ENCODE measurements at places on chromosomes 1 and 21.

DNA sequence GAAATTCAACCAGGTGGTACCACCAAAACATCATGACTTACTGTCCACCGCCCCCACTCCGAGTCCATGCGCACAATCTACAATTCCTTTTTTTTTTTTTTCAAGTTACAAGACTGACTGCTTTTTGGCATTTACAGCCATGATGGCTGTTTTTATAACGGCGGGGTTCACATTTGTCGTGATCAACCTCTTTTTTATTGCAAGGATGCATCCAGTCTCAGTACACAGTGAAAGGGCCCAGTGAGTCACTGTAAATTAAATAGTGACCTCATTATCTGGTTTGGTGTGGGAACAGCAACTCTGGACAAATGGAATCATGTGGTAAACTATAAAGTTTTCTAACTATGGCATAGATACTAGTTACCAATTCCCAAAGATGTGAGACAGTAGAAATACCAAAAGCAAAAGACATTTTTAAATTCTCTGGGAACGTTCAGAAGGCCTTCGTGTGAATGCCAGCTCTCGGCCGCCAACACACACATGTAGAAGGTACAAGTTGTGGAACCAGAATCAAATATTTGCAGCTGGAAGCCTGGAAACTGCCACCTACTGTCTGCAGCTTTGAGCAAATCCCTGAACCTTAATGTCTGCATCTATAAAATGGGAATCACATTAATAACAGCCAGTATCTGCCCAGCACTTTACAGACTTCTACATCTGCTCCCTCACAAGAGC is 4.9 kb downstream of the GLIS1 start:
- no peak for DNase-seq

GRCh38 chr1:16324456-16324890 is 27.8 kb downstream of the FBXO42 start:
- DNase-seq: no peak

DNA sequence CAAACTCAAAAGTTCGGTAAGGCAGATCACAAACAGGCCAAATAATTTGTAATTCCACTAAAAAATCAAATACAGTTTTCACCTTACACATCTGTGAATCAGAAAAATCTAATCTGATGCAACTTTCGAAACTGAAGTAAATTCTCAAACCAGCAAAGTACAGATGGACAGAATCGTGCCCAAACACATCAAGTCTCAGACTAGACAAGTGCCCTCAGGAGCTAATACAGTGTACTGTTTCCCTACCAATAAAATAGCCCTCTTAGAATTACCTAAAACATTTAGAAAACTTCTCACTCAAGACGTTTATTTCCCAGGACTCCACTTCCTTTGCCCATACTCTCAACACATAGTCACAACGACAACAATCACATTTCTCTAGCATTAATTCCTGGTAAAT is 134.2 kb downstream of the SMYD2 start:
- DNase-seq: no peak

DNA sequence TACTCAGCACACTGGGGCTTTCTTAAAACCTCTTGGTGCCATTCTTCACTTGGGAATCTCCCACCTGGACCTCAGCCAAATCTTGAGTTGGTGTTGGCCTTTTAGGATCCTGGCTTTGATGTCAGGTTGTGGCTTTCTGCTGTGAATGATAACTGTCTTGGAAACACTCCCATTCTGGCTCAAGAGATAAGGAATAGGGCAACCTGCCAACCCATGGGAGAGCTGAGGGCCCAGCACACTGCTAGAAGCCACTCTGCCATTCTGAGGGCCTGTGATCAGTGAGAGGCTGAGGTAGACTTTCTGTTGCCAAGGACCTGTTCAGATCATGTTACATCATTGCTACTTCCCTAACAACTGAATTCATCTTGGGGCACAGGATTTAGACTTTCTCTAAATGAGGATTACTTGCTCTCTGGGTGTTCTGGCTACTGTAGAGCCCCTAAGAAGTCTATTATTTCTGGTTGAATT is 45.8 kb downstream of the TTC39A start:
- DNase-seq: no peak

- no peak for DNase-seq
Measured at GRCh38 chr21:42109873-42110525, 38.9 kb downstream of the UMODL1 start.

DNA sequence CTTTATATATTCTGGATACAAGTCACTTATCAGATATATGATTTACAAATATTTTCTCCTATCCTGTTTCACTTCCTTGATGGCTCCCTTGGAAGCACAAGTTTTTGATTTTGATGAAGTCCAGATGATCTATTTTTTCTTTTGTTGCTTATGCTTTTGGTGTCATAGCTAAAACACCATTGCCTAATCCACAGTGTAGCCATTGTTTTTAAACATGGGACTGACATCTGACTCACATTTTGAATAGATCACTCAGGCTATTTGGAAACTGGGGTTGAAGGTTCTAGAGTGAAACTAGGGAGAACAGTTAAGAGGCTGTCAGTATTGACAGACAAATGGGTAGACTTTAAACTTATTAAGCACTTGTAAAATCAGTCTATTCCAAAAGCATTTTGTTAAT is 16.6 kb downstream of the AK4 start:
- no peak for DNase-seq

- DNase-seq: no peak
Measured at GRCh38 chr21:39111931-39112550, 71.2 kb downstream of the PSMG1 start.

DNA sequence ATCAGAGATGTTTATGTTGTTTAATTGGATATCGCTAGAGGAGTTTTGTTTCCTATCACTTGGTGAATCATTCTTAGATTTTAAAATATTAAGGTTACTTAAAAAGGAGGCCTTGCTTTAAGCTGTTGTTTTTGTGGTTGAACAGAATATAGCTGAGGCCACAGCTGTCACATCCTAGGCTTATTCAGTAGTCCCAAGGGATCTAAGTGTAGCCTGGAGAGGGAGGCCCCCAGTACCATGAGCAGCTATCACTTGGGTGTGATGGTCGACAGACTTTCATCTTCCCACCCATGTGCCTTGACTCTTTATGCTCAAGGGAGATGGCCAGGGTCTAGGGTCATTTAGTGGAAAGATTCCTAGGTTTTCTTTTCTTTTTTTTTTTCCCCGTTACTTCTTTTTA is 278.7 kb downstream of the HHAT start:
- no peak for DNase-seq

- no peak for DNase-seq
Measured at GRCh38 chr1:48061162-48062136, 64.3 kb upstream of the TRABD2B start.

DNA sequence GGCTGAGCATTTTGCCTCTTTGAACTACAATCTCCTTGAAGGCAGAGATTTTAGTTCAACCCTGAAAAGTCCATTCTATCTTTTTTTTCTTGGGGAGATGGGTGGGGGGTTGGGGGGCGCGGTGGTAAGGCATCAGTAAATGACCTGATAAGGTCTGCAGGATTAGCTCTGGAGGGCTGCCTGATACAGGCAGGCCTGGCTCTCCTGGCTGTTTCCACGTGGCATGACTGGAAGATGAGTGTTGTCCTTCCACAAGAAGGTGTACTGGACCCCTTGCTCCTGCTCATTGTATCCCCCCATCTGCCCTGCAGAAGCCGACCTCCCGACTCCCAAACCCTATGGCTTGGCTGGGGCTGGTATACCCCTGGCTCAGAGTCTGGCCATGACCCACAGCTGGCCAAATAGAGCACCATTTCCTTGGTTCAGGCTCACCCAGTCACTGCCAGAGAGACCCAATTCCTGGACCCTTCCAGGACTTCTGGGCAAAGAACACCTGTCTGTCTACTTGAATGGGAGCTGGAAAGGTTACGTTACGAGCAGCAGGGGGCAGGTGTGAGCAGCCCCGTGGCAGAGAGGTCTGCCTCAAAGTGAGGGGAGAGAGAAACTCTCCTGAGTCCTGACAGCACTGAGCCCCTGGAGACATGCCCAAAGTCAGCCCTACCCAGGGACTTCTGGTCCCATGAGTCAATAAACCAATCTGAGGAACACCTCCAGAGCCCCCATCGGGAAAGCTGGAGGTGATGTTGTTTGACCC is 17.0 kb downstream of the DHRS3 start:
- DNase-seq: no peak

DNA sequence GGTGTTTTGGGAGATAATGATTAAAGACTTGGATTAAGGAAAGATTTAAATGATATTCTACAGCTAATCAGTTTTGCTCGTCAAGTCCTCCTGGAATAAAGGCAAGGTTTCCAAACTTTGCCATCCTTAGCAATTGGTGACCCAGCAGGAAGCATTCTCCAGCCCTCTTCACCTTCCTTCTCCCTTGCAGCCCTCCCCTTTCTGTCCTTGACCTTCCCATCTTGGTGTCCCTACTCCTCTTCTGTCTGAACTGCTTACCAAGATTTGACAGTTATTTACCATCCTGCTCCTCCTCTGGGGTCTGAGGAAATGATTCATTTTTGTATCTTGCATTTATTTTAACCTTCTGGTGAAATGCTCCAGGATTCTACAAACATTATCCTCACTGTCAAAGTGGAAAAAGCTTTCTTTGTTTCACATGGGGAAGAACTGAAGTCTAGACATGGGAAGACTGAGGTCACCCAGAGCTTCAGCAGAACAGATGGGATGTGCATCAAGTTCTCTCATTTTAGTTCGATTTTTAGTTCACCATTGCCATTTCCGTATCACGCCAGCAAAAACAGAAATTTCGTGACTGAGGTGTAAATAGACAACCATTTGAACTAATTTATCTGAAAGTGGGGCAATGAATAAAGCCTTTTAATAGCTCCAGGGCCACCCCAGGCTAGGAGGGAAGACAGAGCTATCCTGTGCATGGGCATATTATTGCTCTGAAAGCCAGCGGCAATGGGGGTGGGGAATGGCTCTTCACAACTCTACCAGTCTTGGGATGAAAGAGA is 504.4 kb upstream of the PLXNA2 start:
- no peak for DNase-seq

- DNase-seq: no peak
Measured at GRCh38 chr1:66327588-66327987, 206.4 kb upstream of the SGIP1 start.

DNA sequence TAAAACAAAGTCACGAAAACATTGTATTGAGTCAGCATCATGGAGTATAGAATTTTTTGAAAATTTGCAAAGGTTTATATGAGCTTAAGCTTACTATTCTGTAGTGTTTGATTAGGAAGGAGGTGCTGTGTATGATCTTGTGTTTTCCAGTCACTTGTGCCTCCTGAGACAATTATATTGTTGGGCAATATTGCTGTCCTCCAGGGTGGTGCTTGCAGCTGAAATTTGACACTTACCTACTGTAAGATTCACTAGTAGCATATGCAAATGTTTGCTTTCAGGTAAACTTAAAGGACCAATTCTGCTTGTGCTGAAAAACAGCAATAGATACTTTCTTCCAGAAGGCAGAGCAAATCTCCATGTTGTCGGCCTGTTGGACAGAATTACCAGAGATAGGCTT is 268.0 kb downstream of the TGFB2 start:
- no peak for DNase-seq

- DNase-seq: no peak
Measured at GRCh38 chr1:57889676-57890320, 465.9 kb upstream of the DAB1 start.

DNA sequence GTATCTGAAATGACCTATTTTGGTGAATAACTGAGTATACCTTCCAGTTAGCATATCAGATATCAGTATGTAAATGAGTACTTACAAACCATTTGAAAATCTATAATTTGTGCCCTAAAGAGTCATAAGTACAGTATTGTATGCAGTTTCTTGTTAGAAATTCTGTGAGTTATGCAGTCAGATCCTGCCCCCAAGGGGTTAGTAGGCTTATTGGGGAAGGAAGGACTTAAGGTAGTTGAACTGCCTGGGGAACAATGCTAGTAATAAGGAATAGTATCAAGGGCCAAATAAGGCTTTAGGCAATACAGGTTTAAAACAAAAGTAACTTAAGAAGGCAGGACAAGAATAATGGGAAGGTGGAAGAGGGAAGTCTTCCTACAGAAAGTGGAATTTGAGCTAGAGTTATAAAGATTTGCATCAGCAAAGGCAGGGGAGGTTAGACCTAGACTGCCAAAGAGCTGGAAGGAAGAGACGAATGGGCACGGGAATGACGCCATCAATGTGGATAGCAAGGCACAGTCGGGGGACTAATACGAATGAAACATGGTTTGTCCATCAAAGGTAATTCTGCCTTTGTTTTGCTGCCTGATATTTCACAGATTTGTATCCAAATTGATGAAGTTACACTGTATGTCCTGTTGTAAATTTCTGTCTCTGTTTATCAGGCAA is 182.9 kb upstream of the DPYD start:
- no peak for DNase-seq

Measured in memory B cell (primary cell).